Smooth muscle cell of the brain vasculature (primary cell): ENCODE measurements at places on chromosomes 11 and 22.

GRCh38 chr11:119592642-119593041 is 136.4 kb downstream of the NECTIN1 start:
- DNase-seq: no peak

DNA sequence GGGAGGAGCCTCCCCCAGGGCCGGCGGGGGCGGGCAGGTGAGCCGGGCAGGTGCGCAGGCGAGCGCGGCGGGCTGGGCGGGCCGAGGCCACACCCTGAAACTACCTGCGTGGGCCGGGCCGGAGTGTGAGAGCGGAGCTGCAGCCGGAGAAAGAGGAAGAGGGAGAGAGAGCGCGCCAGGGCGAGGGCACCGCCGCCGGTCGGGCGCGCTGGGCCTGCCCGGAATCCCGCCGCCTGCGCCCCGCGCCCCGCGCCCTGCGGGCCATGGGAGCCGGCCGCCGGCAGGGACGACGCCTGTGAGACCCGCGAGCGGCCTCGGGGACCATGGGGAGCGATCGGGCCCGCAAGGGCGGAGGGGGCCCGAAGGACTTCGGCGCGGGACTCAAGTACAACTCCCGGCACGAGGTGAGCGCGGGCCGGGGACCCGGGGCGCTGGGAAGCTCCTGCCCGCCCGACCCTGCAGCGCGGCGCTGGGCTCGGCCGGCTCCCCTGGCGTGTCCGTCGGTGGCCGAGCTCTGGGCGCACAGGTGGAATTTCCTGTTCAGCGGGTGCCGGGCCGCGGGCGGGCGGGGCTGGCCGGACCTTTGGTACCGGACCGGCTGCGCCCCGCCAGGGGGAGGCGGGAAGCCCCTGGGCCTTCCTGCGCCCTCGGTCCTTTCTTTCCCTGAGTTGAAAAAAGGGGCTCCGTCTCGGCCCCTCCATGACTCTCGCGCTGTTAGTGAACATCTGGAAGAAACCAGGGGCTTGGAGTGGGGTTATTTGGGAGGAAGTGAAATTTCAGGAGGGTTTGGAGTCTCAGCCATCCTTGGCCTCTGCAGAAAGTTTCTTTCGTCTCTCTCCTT is at the start of gene ST14:
TSS of gene ST14 (plus strand) at position 126 of the 841 bp plus-strand sequence. CDS start at position 324, 198 bp downstream.
- no peak for DNase-seq

DNA sequence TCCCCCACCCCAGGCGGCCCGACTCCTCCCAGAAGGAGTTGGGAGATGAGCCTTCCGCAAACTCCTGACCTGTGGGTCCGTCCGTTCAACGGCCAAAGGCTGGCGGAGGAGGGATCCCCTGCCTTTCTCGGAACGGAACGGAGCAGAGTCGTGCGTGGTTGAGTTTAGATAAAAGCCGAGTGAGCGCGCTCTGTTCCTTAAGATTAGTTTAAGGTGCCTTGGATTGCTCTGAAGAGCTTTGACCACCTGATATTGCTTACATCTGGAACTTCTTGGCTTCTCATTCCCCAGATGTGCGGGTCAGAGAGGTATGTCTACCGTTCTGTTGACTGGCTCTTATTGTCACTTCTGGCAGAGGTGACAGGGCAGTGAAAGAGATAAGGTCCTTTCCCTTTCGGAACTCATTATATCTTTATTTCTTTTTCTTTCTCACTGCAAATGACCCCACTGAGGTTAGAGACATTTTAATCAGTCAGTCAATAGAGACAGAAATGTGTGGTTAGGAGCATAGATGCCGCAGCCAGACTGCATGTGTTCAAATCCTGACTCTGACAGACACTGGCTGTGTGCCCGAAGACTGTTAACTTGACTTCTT is at the start of gene TRIM6:
TSS of gene TRIM6 (plus strand) at position 31 of the 595 bp plus-strand sequence. CDS start at position 292, 261 bp downstream.
- no peak for DNase-seq

DNA sequence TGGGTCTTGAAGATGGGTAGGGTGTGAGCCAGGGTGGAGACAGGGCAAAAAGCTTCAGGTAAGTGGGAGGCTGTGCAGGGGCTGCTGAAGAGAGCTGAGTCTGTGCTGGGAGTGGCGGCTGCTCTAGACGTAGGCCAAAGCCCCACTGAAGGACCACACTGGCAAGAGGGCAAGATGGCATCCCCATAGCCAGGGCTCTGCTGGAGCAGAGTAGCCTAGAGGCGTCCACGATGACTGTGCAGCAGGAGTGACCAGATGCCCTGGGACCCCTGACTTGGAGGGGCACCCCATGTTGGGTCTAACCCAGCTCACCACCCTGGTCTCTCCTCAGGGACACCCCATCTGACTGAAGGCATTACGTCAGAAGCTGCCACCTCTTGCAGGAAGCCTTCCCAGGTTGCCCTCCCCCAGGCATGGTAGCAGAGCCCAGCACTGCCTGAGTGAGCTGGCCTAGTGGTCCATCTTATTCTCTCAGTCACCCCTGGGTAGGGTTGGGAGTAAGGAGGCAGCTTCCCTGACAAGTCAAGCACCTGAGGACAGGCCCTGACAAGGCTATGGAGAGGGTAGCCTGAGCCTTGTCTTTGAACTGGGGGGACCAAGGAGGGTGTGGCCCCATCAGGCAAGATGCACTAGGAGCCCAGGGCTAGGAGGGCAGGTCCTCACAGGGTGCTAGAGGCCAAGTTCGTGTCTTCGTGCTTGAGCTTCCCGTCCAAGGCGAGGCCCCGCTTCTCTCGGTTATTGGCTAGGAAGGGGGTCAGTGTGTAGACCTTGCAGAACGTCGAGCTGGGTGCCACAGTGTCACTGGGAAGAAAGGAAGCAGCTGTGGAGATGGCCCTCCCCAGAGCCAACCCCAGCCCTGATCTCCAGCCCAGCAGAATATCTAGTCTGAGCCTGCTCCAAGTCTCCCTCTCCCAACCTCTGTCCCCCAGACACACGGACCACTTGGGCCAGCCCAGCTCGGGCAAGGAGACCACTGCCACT is 33.1 kb downstream of the TPBGL start:
- DNase-seq: no peak

DNA sequence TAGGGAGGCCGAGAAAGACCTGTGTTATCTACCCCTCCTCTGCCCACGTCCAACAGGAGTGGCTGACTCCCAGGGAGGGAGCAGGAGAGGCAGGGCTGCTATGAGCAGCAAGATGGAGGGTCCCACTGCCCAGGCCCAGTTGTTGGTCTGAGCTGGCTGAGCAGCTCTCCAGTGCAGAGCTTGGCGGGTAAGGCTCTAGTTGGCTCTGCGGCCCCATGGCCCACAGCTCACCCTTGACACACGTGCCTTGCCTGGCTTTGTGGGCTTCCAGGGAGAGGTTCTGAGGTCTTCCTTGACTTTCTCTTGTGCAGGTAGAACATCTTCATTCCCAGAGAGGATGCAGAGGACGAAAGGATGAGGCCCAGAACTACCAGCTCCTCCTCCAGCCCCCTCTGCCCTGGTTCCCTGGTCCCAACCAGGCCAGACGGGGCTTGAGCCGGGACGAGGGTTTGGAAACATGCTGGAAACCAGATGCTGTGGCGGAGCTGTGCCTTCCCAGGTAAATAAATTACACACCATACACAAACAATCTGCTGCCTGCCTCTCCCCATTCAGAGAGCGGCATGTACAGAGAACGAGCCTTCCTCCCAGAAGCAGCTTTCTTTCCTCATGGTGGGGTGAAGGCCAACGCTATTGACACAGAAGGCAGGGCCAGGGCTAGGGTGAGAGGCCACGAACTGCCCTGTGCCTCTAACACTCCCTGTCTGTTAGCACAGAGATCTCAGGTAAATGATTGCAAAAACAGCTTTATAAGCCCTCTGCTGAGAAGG is 48.1 kb downstream of the DSCAML1 start:
- DNase-seq: no peak
